ENCODE measurements at places on chromosomes 3 and 15. TPM values are rescaled to one million over a fixed set of nuclear protein-coding genes. Genes with fewer than 3 reads are reported as not detected.

ZWILCH gene
- 10.6 TPM for total RNA-seq

PFKFB4 gene
- total RNA-seq = 7.0 TPM

WDR49 gene
- total RNA-seq = not detected

INKA1 gene
- total RNA-seq = 4.3 TPM

ITPKA gene
- 6.2 TPM for total RNA-seq

ARHGAP31 gene
- total RNA-seq = 4.5 TPM

ITIH3 gene
- not detected for total RNA-seq

ZMYND10 gene
- 0.47 TPM for total RNA-seq

CPLX3 gene
- total RNA-seq = not detected
